ENCODE measurements at places on chromosomes 2 and 18.

DNA sequence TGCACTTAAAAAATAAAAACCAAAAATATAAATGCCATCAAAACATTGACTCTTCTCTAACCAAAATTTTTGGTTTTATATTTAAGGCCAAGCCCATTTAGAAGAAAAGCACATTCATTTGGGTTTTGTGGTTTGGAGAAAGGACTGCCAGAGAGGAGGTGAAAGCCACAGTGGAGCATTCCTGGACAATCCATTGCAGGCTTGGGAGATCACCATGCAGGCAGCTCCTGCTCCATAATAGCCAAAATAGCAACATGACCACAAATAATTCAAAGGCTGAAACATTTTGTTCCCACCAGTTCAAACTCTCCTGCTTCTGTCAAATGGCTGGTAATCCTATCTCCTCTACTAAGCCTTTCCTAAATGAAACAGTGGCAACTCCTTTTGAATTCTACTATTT is 73.5 kb downstream of the GALNT3 start:
- peak; percentile 46 for DNase-seq

GRCh38 chr18:13517369-13517768 is 209.0 kb downstream of the FAM210A start:
- DNase-seq, result no peak

- DNase-seq, result no peak
Measured at GRCh38 chr18:41695441-41695840, 259.6 kb upstream of the PIK3C3 start.

DNA sequence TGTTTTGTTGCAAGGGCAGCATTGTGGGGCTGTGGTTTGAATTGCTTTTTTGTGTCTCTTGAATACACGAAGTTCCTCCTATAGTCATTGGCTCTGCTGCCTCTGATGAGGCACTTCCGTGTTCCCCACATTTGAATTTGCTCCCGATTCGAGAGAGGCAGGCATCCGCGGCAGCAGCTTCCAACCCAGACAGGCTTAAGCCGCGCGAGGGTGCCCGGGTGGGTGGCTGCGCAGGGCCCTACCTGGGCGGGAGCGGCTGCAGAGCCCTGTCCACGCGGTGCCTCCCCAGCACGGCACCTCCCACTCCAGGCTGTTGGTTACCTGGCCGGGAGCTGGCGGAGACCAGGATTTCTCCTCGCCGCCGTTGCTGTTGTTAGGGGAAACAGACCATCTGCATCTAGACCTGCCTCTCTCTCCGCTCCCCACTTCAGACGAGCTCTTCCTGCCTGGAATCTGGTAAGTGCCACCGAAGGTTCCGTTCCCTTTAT is 151.3 kb downstream of the NEDD4L start:
- DNase-seq, result no peak

DNA sequence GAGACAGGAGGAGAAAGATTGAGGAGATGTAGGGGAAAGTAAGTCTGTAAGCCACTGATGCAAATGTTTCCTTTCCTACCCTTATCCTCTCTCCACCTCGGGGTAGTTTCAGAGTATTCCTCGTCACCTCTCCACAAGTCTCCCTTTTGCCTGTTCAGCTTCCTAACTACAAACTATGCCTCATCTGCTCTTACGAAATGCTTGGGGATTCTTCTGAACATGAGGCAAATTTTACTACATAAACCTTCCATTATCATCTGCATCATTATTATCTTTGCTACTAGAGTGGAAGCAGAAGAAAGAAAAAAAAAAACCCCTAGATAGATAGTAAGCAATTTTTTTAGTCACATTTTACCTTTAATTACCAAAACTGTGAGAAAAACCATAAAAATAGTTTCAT is 43.1 kb upstream of the CWC22 start:
- DNase-seq, result peak; percentile 23

DNA sequence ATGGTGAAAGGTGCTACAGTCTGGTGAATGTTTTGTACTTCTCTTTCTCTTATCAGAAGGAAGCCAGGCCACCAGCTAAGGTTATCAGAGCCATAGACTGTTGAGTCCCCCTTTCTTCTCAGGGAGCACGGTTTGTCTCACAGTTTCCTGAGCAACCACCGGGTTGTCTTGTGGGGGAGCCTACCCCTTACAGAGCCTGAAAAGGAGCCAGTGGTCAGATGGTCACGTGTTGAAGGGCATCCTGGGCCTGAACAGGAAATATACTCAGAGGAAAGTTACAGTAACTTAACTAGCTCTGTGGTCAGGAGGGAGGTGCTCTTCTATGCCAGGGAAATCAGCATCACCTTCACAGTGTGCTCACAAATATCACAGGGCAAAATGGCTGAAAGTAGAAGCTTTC is 11.6 kb downstream of the CD28 start:
- DNase-seq, result no peak

DNA sequence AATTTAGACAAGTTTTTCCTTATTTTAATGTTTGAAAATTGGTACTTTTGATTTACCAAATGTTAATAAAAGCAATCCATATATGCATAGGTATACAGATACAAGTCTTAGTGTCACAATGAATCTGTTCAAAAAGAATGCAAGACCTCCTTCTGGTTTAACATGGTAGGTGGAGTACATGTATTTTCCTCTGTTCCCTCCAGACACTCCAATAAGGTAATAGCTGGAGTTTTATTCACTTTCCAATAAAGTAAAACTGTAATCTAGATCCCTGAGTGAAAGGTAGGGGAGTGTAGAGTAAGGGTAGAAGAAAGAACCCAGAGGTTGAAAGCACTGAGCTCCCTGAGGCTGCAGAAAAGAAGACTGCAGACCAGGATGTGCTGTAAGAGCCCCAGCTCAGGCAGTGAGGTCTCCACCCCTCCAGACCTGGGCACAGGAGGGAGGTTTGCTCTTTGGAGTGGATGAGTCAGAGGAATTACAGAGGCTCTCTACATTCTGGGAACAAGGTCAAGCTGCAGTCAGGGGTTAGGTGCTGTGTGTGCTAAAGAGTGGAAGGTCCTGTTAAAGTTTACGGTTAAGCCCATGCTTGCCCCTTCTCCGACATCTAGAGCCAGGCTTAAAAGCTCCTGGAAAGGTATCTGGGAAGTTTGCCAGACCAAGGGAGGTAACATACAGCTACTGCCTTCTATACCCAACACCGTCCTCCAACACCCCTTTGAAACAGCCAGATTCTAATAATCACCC is 27.6 kb upstream of the STAT1 start:
- DNase-seq, result peak; percentile 59
